ENCODE measurements at places on chromosomes 7 and 10.

- DNase-seq = no peak
Measured at GRCh38 chr10:106929291-106929895, 235.1 kb downstream of the SORCS1 start.

DNA sequence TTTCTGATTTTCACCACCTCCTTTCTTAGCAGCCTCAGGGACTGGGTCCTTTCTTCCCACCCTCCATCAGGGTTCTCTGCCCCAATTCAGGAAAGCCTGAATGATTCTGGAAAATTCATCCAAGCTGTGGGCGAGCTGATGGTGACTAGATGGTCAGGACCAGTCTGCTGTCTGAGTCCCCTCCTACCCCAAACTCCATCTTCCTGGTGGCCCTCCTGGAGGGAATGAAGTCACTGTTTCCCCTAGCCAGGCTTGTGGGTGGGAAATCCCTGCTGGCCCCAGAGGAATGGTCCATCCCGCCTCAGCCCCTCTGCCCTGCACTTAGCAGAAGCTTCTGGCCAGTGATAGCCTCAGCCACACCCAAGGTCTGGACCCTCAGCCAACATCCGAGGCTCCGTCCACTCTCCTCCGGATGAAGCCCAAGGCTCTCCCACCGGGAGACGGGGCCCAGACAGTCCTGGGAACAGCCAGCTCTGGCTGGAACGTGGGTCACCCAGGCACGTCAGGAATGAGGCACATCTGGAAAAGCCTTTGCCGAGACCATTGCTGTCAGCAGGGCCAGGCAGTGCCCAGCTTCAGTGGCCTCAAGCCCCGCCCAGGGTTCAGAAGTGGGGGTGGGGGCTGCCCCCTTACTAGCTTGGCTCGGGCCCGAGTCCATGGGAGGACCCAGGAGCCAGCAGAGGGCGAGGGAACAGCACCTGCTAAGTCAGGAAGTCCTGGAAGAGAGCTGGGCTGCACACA is 4.0 kb upstream of the AQP1 start:
- no peak for DNase-seq

DNA sequence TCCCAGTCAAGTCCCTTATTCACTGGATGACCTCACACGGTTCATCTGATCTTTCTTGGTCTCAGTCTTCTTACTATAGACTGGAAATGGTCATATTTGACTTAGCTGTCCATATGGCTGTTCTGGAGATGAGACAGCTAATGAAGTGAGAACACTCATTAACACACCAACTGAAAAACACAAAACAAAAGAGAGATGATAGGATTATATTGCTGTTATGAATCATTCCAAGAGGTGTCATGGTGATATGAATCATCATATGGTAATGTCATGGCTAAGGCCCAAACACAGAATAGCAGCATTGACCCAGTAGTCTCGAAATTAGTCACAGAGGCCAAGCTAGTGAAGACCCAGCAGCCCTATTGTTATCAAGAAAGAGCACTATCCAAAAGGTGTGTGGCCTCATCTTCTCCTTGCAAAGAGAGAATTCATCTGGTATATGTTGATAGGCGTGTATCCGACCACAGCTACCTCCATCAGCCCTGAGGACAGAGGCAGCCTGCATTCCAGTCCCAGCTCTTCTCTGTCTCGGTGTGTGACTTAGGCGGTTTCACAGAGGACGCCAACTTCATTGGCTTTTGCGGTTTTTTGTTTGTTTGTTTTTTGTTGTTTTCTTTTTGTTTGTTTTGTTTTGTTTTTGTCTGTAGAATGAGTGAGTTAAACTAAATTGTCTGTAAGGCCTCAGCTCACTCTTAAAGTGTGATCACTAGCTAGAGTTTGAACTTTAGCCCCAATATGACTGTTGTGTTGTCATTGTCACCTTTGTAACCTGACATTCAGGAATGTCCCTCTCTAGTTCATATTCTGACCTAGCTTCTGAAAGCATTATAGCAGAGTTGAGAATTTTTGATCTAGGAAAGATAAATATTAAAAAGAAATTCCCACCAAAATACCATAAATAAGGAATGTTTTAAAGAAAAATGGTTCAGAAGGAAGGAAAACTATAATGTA is 97.4 kb upstream of the PDCD4 start:
- no peak for DNase-seq

DNA sequence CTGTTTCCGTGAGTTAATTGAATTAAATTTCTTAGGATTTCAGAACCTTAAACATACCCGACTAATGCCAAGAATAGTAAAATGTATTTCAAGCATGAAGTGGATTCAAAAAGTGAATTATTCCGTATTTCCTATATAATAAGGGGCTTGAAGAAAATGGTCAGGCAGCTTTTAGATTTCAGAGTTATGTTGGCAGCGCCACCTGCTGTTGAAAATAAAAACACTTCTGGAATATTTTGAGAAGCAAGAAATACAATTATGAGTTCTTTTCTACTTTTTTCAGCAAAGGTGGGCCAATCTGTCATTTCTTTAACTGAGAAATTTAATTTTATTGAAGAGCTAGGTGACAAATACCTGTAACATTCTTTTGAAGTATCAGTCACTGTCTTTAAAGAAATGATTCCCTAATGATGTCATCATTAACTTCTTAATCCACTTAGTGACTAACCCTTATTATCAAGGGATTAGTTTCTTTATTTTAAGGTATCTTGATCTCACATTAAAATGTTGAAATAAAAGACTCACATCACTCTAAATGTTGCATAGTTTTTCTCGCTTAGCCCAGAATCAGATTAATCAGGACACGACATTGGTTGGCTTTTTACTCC is 36.6 kb upstream of the AGR3 start:
- DNase-seq = peak; percentile 25

DNA sequence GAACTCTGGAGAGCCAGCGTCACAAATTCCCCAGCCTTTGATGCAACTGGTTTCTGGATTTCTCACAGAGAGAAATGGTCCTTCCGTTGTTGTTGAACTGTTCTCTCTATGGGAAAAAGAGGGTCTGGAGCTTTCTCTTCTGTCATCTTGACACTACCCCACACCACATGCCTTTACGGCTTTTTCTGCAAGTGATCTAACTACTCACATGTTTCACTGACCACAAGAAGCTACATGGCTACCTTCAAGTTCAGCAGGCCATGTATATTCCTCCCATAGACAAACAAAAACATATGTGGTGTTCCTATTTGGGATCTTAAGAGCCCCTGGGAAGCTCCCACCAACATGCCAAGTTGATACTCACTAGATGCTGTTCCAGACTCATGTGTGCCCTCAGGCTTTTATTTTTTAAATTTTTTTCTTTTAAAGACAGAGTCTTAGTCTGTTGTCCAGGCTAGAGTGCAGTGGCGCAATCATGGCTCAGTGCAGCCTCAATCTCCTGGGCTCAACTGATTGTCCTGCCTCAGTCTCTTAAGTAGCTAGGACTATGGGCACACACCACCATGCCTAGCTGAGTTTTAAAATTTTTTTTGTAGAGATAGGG is 72.0 kb downstream of the RNF216 start:
- DNase-seq = no peak

DNA sequence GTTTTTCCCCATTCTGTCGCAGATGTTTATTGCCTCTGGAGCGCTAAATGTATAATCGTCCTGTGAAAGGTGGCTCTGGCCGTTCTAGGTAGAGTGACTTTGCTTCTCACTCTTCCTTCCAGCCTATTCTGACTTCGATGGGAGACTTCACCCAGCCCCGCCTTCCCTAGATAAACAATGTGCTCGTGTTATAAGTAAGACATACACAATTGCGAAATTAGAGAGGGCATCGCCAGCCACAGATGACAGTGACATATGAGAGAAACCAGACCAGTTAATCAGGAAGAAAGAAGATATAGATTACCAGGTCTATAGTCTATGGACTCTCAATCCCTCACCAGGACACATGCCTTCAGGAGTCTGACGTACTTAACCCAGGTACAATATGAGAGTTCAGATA is 1050.5 kb upstream of the AUTS2 start:
- DNase-seq = no peak

DNA sequence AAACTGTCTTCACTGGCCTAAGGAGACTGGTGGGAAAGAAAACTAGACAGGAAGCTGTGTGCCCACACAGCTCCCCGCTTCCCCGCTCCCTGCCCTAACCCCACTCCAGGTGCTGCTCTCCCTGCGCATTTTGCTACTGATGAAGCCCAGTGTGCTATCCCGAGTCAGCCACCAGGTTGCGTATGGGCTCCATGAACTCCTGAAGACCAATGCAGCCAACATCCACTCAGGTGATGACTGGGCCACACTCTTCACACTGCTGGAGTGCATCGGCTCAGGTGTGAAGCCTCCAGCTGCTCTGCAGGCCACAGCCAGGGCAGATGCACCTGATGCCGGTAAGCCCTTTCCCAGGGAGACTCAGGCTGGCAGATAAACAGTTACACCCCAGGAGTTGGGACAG is 20.3 kb upstream of the NFKB2 start:
- no peak for DNase-seq

GRCh38 chr7:140570120-140570519 is 70.5 kb downstream of the DENND2A start:
- no peak for DNase-seq

GRCh38 chr10:51679841-51680240 is 19.6 kb downstream of the CSTF2T start:
- no peak for DNase-seq

GRCh38 chr10:109978481-109978880 is 29.3 kb upstream of the ADD3 start:
- no peak for DNase-seq

GRCh38 chr10:33015761-33016547 is 57.9 kb upstream of the ITGB1 start:
- no peak for DNase-seq

- DNase-seq = no peak
Measured at GRCh38 chr10:49047128-49047639, 68.1 kb downstream of the VSTM4 start.

DNA sequence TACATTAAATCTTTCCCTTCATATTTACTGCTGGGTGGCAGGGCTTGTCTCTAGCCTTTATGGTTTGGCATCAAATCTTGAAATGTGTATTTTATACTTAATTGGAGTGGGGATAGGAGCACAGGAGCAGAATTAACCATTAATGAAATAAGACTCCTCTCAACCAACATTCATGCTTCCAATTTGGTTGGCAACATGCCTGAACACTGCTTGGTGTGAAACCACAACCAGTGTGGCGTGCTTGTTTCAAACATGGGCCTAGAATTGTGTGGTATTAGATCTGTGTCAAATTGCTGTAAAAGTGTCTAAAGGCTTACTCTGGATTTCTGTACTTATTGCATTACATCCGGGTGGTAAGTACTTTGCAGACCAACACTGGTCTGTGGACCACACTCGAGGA is 25.1 kb upstream of the VPS41 start:
- DNase-seq = no peak

DNA sequence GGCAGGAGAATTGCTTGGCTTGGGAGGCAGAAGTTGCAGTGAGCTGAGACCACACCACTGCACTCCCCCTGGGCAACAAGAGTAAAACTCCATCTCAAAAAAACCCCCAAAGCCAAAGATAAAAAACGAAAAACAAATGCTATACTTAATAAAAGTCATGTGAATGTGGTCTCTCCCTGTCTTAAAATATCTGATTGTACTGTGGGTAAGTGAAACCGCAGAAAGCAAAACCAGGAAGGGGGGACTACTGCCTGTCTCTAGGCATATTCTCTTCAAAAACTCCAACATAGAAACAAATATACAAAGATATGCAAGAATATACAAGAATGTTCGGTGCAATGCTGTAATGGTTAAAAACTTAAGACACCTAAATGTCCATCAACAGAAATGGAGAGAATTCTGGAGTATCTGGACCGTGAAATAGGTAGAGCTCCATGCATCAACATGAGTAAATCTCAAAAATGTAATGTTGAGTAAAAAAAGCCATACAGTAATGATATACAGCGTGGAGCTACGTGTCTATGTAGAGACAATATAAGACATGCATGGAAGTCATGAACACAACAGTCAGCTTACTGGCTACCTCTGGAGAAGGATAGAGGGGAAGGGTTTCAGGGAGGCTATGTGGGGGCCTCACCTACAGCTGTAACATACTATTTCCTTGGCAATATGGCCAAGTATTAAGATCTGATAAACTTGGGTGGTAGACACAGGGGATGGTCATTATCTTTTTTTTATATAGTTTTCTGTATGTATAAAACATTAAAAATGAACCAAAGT is 2.1 kb downstream of the ZNF394 start:
- no peak for DNase-seq

GRCh38 chr10:91389636-91390512 is 20.3 kb upstream of the HECTD2 start:
- peak; percentile 21 for DNase-seq

- no peak for DNase-seq
Measured at GRCh38 chr7:40733578-40733977, 598.8 kb downstream of the SUGCT start.

DNA sequence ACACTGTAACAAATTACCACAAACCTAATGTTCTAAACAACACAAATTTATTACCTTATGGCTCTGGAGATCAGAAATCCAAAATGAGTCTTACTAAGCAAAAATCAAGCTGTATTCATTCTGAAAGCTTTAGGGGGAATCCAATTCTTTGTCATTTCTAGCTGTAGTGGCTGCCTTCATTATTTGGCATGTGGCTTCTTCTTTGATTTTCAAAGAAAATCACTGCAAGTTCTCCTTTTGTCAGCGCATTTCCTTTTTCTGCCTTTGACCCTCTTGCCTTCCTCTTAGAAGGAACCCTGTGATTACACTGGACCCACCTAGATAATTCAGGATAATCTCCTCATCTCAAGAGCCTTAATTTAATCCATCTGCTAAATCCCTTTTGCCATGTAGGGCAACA is 36.9 kb downstream of the ZPBP start:
- no peak for DNase-seq

DNA sequence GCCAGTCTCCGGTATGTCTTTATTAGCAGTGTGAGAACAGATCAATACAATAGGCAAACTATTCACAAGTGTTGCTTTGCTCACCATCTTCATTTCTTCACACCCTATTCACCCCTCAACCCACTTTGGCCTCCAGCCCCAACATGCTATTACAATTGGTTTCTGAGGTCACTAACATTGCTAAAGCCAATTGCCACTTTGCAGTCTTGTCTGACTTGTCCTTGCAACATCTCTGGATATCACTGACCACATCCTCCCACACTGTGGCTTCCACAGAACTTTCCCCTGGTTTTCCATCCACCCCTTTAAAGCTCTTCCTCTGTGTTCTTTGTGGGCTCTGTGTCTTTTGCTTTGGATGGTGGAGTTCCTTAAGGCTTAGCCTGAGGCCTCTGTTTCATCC is 5.2 kb upstream of the APBB1IP start:
- DNase-seq = no peak

DNA sequence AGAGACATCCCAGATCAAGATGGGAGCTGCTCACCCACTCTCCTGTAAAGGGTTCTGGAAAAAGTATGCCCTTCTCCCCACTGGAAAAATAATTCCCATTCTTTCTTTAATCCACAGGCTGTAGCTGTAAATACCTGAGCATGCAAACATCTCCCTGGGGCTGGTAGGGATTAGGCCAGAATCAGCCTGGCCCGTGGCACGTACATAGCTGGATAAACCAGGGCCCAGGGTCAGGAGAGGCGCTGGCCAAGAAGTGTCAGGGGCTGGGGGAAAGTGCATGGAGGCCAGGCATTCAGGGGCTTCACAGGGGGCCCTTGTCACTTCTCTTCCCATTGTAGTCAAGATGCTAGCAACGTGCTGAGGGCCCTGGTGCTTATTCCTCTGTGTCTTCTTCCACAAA is 30.7 kb upstream of the AQP1 start:
- DNase-seq = no peak

Measured in NCI-H774 (cell line).